Stimulated activated CD4-positive, alpha-beta T cell treated with anti-CD3 and anti-CD28 coated beads, Interleukin-4, amount 100 ng/mL, for 1 hour (primary cell): ENCODE measurements at places on chromosomes 3 and 15.

- no peak for DNase-seq
Observed at GRCh38 chr15:96333131-96334016, 2.9 kb downstream of the NR2F2 start.

GRCh38 chr3:37601832-37602231 is 259.8 kb upstream of the CTDSPL start:
- no peak for DNase-seq

- no peak for DNase-seq
Observed at GRCh38 chr3:195171093-195171873, 99.7 kb downstream of the XXYLT1 start.

- no peak for DNase-seq
Observed at GRCh38 chr3:165195640-165196576, at the start of gene SLITRK3. Gene SLITRK3, minus strand, starts transcription at chr3:165196384. Its CDS starts 5,554 bp downstream, at chr3:165190830.

DNA sequence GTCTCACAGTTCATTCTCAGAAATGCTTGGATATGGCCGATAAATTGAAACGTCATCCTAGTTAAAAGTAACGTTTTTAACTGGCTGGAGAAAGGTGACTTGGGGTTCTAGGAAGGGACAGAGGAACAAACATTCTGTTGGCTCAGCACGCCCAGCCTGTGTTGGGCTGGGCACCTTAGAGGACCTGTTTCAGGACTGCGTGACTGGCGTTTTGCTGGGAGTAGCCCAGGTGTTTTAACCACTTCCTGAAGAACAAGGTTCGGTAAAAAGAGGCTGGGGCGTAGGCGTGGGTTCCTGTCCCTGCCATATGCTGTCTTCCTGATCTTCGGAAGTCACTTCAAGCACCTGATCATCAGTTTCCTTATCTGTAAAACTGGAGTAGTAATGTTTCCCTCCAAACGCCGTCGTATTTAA is 1.1 kb upstream of the TLNRD1 start:
- peak; percentile 54 for DNase-seq

DNA sequence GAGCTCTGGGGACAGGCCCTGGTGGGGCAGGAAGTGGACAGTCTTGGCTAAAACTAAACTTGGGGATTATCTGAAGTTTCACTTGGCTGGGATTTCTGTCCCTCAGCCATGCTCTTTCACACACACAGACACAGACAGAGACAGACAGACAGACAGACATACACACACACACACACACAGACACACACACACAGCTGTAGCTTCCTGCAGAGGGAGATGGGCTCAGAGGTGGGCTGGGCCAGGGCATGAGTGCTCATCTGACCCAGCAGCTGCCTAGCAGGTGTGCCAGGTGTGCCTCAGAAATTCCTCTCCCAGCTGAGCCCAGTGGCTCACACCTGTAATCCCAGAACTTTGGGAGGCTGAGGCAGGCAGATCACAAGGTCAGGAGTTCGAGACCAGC is 3.3 kb downstream of the RHOV start:
- DNase-seq = no peak

GRCh38 chr3:124383846-124384466 is 346.3 kb upstream of the UMPS start:
- DNase-seq = no peak

DNA sequence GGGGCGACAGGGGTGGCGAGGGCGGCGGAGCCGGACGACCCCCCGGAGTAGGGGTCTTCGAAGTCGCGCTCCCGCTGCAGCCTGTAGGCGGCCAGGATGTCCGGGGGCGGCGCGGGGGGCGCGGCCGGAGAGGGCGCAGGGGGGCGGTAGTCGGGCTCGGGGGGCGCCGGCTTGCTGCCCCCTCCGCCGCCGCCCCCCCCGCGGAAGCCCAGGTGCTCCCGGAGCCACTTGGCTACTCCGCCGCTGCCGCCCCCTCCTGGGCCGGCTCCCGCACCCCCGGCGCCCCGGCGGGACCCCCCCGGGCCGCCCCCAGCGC is 230 bp downstream of the SHF start:
- no peak for DNase-seq

DNA sequence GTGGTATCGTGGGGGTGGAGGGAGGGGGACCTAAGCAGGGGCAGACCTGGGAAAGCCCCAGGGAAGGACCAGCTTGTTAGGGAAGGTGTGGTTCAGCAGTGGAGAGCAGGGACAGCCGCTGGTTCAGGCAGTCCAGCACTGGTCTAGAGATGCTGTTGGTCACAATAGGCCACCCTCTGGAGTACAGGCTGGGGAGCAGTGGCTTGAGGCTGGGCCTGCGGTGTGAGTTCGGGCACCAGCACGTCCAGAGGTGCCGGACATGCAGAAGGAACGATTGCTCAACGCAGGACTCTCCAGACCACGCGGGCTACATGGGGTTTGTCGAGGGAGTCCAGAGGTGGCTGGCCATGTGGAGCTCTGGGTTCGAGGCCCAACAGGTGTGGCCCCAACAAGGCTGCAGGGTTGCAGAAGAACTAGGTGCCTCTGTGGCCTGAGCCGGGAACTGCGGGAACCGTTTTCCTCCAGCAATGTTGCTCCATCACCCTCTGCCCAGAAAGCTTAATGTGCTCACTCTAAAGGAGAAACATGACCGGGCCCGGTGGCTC is 143.9 kb downstream of the APBA2 start:
- DNase-seq = no peak

GRCh38 chr3:166351461-166351860 is 514.2 kb upstream of the BCHE start:
- DNase-seq = no peak

GRCh38 chr15:24067733-24068501 is 380.8 kb upstream of the NDN start:
- no peak for DNase-seq

DNA sequence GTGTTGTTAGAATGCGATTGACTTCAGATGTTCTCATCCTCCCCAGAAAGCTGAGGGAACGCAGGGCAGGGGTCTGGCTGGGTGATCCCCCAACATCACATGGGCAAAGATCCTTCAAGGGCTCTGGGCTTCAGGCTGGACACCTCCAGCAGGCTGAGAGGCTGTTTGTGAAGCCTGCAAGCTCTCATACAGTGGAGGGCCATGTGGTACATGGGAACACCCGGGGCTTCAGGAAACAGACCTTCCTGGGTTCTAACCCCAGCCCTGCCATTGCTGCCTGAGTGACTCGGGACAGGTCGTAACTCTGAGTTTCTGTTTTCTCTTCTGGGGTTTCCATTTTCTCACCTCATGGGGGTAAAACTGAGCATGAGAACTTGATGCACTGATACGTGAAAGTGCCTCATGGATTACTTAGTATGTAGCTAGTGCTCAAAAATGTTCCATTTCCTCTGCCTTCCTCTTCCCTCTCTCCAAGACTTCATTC is 81.2 kb downstream of the TLE3 start:
- DNase-seq = no peak

DNA sequence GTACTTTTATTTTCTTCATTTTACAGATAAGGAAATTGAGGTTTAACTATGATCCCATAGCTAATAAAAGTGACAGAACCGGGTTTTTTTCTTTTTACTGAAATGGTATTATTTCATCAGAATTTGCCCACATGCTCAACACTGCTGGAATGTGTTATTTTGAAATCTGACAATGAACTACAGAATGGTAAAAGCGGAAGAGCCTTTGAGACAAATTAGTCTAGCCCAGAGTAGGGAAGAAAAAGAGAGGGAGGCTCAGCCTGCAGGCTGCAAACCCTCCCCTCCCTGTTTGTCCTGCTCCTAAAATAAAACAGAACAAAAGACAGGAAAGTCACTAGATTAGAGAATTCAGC is 100.3 kb upstream of the LIPC start:
- DNase-seq = no peak

GRCh38 chr3:126180477-126181397 is at the start of gene ALDH1L1:
Gene ALDH1L1, minus strand, starts transcription at chr3:126180586. Its CDS starts 19,607 bp downstream, at chr3:126160979.
- no peak for DNase-seq

DNA sequence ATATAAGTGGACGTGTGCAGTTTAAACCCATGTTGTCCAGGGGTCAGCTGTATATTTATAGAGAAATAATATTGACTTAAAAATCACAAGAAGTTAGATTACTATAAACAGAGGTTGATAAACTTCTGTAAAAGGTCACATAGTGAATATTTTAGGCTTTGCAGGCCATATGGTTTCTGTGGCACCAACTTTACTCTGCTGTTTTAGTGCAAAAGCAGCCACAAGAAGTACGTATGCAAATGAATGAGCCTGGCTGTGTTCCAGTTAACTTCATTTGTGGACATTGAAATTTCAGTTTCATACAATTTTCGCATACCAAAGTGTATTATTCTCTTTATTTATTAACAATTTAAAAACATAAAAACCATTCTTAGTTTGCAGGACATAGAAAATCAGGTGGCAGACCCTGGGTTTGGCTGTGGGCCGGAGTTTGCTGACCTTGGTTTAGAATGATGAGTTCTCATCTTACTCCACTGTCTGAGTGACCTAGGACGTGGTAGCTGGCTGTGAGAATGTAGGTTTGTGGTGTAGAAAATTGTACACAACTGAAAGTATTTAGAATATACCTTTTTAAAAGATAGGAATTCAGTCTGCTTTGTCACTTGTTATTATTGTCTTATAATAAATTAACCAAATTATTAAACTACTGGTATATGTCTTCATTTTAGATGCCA is 16.3 kb downstream of the FAN1 start:
- DNase-seq = no peak

DNA sequence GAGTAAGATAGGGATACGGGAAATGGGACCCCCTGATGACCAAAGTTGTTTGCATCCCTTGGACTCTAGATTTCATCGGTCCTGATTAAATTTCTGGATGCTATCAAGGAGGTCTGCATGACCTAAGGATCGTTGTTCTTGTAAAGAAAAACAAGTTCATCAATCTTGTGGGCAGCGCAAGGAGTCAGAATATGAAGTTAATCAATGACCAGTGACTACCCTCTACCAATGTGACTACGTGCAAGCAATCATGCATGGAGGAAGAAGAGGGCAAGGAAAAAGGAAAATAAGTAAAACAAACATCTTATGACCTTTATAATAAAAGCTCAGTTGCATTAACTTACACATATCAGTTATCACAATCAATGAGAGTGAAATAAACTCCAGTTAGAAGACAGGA is 139.7 kb downstream of the RTP4 start:
- DNase-seq = no peak

- no peak for DNase-seq
Observed at GRCh38 chr15:100981086-100981485, 61.9 kb downstream of the LRRK1 start.

DNA sequence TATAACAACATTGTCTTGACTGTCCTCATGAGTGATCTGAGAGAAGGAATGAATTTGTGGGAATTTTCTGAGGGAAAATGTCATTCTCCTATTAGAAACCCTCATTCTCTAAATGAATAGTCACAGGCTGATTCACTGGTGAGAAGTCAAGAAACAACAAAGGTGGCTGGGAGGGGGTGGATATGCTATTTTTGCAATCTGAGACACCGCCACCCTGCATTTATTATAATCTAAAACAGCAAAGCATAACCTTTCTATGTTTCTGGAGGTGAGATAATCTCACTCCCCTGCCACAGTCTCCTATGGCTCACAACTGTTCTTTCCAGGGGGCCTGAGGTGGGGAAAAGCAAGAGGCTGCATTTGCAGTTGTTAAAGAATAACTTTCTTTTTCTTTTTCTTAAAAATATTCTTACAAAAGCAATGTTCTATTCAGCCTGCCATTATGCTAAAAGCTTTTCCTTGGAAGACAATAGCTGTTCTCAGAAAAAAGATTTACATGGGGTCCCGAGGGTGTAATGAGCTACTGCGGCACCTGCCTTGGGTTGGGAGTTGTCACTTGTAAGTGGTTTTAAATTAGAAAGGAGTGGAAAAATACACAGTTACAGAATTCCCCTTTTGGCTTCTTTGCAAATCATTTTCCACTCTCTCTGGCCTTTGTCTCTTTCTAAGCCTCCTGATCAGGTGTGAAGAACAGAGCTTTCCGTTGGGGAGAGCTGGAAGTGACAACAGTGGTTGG is 220.9 kb downstream of the AGBL1 start:
- DNase-seq = no peak

DNA sequence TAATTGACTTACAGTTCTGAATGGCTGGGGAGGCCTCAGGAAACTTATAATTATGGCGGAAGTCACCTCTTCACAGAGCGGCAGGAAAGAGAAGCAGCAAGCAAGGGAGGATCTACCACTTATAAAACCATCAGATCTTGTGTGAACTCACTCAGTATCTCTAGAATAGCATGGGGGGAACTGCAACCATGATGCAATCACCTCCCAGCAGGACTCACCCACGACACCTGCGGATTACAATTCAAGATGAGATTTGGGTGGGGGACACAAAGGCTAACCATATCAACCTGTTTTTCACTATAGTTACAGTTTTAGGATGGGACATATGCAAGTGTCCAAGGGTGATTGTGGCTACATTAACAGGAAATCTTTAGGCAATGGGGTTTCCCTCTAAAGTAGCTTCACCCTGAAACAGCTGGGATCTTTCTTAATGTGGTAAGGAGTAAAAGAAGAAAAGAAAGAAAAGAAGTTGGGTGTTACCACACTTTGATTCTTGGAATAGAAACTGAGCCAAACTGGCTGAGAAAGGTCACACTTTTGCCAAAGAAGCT is 453.8 kb downstream of the OTOL1 start:
- no peak for DNase-seq

GRCh38 chr3:133113526-133113925 is 75.3 kb downstream of the TMEM108 start:
- no peak for DNase-seq

- DNase-seq = no peak
Observed at GRCh38 chr3:30268288-30268687, 338.1 kb upstream of the TGFBR2 start.

DNA sequence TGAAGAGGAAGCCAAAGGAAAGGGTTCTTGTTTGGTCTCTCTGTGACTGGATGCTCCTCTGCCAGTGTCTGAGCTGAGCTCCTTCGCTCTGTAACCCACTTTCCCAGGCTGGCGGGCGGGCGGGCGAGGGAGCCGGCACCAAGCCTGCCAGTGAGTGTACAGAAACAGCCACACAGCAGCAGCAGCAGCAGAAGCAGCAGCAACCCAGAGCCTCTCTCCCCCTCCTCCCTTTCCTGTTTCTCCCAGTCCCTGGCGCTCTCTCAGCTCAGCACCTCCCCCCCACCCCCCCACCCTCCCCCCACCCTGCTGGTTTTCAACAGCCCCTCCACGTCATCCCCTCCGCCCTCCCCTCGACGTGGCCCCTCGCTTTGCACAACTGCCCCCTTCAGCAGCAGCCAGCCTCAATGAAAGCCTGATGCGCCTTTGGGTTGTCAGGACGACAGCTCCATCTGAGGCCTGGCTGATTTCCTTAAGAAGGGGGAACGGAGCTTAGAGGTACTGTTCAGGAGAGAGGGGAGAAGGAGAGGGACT is at the start of gene LSAMP:
TSS of gene LSAMP (minus strand) at position 177 of the 531 bp plus-strand sequence.
- no peak for DNase-seq
